ENCODE measurements at places on chromosomes 6 and 20.

DNA sequence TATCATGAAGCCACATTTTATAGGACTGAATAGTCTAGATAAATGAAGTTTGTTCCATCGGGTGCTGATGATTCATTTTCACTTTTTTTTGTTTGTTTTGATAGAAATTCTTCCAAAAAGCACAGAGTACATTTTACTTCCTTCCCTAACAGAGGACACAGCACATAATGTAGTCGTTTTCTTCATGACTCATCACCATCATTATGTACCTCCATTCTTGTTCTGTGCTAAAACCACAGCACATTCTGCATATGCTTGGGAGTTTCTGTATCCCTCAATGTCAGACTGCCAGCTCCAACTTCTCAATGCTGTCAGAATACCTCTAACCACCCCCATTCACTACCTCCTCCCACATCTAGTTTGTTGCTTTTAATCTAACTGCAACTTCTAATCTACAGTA lies 1004.9 kb upstream of the ADGRB3 start:
- no peak for DNase-seq

DNA sequence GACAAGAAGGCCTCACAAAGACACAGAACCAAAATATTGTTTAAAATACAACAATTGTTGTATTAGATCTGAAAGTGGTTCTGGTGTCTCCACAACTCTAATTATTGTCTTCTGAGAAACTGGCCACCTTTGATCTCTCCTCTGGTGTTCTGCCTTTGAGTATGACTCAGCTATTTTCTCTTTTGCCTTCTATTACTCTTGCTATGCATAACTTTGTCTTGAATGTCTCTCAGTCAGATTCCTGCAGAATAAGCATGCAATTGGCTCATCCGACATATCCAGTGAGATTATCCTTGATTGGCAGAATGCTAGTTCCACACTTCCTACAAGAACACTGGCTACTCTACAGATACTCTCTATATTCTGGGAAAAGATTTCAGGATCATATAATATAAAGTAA lies 14.3 kb upstream of the EPM2A start:
- DNase-seq, result no peak

GRCh38 chr6:167469672-167470071 lies 144.8 kb downstream of the TTLL2 start:
- no peak for DNase-seq

- DNase-seq, result no peak
Measured at GRCh38 chr6:135186255-135186654, 5.1 kb downstream of the MYB start.

GRCh38 chr6:110735666-110736065 lies 79.6 kb downstream of the CDK19 start:
- no peak for DNase-seq

- DNase-seq, result peak; percentile 40
Measured at GRCh38 chr20:3786126-3786484, 435 bp downstream of the CENPB start.

- DNase-seq, result no peak
Measured at GRCh38 chr6:138266095-138266494, 47.8 kb upstream of the PBOV1 start.

DNA sequence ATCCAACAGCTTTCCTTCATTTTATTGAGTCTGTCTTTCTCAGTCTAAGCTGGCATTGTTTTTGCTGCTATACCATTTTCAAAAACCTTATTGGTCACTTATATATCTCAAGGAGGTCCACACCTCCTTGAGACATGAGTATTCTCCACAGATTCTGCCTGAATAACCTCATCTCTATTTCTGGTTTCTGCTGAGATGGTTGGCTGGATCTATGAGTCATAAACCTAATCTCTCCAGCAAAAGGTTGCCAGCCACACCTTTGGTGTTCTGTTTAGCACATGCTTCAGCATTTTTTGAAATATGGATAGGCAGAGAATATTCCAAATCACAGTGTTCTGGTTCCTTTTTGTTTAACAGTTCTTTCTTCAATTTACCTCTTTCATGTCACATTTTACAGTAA lies 40.8 kb upstream of the TMEM244 start:
- no peak for DNase-seq

DNA sequence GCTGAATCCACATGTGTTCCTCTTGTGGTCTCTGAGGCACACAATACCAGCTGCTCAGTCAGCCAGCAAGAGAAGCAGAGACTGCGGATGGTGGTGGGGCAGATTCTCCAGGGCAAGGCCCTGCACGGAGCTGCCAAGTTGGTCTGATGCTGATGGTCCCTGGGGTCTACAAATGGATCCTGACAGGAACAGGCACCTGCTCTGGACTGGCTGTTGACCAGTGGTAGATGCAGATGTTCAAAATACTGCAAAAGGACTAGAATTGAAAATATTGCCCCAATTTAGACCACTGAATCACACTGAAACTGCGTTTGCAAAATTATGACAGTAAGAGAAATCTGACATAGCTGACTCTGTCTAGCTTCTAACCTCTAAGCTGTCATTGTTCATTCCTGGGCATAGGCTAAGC lies 29.6 kb upstream of the TUBB2A start:
- no peak for DNase-seq

DNA sequence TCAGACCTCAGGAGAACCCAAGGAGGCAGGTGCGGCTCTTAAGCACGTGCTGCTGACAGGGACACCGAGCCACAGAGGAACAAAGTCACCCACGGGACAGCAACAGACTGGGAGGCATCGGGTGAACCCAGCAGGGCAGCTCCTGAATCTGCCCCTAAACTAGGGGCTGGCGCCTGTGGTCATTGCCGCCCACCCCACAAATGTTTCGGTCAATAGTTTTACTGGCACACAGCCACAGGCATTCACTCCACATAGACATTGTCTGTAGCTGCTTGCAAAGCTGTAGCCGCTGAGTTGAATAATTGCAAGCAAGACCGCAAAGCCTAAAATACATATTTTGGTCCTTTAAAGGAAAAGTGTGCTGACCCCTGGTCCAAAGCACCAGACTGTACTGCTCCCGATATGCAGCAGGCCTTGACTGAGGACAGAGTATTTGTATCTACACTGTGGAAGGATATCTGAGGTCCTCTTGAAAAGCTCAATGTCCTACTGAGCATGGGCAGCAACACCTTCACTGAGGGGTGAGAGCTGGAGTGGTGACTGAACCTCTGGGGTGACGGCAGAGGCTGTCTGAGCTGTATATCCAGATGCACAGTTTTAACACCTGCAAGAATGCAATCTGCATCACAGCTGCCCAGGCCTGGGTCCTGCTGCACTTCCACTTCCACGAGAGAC lies 310.3 kb downstream of the THBS2 start:
- DNase-seq, result no peak

DNA sequence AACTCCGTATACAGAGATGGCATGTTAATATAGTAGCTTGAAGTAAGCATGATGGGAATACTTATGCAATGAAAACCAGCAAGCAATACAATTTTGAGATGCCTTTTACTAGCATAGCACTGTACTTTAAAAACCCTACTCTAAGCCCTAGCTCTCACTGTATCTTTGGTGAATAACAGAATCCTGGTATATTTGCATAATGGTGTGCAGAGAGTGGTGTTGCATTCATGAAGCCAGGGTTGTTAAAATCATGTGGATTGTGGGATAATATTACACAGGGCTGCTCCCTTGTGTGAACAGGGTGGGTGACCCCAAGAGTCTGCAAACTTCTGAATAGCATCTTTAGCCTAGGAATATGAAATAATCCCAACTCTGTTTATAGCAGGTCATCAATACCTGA lies 105.2 kb upstream of the BMP2 start:
- DNase-seq, result no peak

GRCh38 chr6:48893048-48893447 lies 570.0 kb downstream of the MMUT start:
- no peak for DNase-seq

GRCh38 chr6:17725083-17725482 lies 18.4 kb upstream of the NUP153 start:
- peak; percentile 87 for DNase-seq

DNA sequence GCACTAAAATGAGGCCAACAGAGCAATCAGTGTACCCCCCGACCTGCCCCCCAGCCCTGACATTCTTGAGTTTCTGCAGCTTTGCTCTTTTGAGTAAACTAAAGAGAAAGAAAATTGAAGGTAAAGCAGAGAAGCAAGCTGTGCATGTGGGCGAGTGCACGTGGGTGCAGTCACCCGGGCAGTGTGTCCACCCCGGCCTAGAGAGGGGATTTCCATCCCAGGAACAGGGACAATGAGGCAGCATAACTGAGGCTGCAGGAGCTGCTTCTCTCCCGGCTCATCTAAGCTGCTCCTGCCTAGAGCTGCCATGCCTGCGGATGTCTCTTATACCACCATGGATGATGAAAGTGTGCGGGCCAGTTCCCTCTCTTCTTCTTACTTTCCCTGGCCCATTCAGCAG lies 16.8 kb downstream of the CASS4 start:
- no peak for DNase-seq

GRCh38 chr6:46730921-46731461 lies 4.2 kb downstream of the PLA2G7 start:
- DNase-seq, result no peak

DNA sequence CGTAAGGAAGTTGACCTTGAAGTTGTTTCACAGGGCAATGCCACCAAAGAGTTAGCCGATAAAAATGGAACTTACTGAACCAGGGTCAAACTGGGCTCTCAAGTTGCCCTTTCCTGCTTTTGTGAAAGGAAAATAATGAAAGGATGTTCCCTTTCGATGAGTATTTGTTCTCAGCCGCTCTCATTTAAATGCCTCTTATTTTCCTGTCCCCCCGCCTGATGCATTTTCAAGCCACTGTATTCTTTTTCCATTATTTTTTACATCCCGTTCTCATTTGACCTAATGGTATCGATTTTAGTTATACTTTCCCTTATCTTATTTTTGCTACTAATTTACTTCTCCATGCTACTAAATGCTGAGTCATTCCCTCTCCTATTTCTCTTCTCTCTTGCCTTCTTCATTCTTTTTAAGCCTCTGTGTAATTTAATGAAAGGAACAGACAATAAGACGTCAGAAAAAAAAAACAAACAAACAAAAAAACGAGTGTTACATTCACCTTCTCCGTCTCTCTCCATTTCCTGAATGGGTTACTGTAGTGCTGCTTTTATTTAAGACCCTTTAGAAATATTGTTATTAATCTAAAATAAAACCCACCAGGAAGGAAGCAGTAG lies 655 bp upstream of the NDUFAF4 start:
- no peak for DNase-seq

DNA sequence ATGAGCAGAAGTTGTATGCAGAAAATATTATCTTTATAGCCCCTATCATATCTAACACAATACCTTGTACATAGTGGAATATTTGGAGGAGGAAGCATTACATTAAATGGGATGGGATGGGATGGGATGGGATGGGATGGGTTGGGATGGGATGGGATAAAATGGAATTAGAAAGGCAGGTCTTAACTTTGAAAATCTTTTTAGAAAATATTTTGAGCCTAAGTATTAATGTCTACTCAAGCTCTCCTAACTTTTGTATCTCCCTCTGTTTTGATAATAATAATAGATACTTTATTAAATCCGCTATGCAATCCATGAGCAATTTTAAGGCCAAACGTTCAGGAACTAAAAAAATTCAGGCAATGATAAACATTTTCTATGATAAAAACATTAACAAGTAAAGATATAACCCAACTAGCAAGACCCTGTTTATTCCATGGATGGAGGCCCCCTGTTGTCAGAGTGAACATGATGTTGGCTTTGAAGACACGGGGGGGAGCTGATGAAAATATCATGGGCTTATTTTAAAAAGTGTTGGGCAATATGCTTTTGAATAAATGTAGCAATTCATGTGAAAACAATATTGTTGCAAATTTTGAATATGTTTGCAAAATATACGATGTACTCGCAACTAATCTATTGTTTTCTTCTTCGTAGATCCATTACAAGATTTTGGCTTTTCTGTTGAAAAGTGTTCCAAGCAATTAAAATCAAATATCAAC lies 35.9 kb downstream of the LY86 start:
- DNase-seq, result no peak

DNA sequence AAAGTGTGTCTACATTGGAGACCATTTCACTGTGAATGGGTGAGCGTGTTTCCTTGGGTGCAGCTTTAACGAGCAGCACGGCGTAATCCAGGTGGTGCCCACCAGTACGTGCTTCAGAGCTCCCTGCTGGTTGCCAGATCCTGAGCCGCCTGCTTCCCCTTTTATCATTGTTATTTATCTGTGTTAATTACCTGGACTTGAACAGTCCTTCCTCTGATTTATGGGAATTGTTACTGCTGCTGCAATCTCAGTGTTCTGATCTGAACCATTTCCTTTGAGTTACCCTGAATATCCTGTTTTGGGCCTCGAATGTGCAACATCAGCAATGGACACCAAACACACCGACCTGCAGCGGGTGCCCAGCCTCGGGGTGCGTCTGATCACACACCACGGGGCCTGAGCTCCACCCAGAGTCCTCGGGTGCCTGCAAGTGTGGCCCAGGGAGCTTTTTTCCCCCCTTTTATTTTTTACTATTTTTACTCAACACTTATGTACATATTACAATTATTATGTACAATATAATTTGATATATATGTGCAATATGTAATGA lies 81.3 kb downstream of the RPP40 start:
- no peak for DNase-seq

DNA sequence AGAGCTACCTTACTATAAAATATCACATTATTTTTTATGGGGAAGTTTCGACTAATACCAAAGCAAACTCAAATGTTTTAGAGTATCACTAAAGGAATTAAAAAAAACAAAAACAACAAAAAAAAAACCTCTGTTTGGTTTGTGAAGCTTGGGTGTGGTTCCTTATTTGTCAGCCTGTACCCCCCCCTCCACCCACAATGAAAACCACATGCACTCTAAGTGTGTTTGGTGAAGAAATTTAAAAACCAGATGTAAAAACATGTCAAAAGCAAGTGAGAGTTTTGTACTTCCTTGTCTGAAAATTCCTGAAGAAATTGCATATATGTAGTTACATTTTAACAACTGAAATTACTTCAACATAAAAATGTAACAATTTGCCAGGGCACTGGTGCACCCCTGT lies 3.1 kb downstream of the STK38 start:
- DNase-seq, result no peak

DNA sequence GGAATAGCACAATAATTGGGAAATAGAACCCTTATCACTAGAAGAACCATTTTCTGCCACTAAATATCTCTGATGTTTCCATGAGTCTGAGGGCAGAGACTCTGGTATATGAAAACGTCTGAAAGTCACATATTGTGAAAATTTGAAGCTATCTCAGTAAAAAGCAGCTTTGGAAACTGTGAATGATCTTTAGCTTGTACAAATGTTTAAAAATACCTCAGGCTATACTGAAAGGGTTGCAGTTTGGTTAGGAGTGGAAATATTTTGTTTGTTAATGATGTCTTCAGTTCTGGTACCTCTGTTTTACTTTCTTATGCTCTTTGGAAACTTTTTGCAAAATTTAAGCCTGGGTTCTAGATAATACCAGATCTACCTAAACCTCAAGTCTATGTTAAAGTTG lies 135.0 kb downstream of the SLC16A10 start:
- DNase-seq, result no peak

GRCh38 chr6:163776906-163777686 lies 362.6 kb downstream of the QKI start:
- peak; percentile 39 for DNase-seq

GRCh38 chr20:12965212-12965869 lies 43.4 kb upstream of the SPTLC3 start:
- DNase-seq, result no peak

GRCh38 chr6:35213298-35213791 lies 411 bp upstream of the SCUBE3 start:
- peak; percentile 87 for DNase-seq

All from ELF-1 (cell line).